ENCODE measurements at places on chromosomes 7 and 10. TPM values are rescaled to one million over a fixed set of nuclear protein-coding genes. Genes with fewer than 3 reads are reported as not detected.
A peak's percentile ranks its signal among the peaks of the same experiment; 100 is the strongest.

GRCh38 chr7:26265499-26266075, 26.1 kb upstream of the SNX10 start:
- H3K27me3 ChIP-seq = peaks cover 12% of the 10 kb centered on the region
- H3K27ac ChIP-seq = no peak overlapping the region
- H3K4me1 ChIP-seq = peaks cover 7% of the 10 kb centered on the region

GRCh38 chr10:1858547-1858946, 121.2 kb upstream of the ADARB2 start:
- DNase-seq = no peak
- H3K4me3 ChIP-seq = no peak overlapping the region
- no peak overlapping the region for H3K27ac ChIP-seq
- H3K4me1 ChIP-seq = no peaks in the 10 kb centered on the region

DNA sequence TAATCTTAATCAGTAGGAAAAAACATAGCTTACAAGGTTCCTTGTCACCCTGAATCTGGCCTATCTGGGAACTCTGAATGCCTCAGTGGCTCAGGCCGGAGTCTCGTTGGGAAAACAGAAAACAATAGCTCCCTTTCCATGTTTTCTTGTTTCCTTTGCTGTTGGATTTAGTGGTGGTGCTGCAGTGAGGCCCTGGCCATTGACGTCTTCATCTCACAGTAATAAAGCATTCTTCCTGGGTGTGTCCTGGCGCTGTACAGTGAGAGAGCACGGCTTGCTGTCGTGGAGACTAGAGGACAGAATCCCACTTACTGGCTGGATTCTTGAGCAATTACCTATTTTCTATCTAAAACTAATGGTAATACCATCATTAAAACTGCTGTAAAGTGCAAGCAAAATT, 1.3 kb upstream of the SPOCK2 start:
- peaks cover 62% of the 10 kb centered on the region for H3K4me1 ChIP-seq
- peak overlapping the region; percentile 87 for H3K27ac ChIP-seq
- DNase-seq = no peak
- H3K27me3 ChIP-seq = no peaks in the 10 kb centered on the region

- no peaks in the 10 kb centered on the region for H3K36me3 ChIP-seq
- no peaks in the 10 kb centered on the region for H3K27me3 ChIP-seq
- H3K4me1 ChIP-seq = no peaks in the 10 kb centered on the region
- H3K27ac ChIP-seq = no peak overlapping the region
These were observed 286.7 kb upstream of the FZD8 start for GRCh38 chr10:35928748-35929147.

DNA sequence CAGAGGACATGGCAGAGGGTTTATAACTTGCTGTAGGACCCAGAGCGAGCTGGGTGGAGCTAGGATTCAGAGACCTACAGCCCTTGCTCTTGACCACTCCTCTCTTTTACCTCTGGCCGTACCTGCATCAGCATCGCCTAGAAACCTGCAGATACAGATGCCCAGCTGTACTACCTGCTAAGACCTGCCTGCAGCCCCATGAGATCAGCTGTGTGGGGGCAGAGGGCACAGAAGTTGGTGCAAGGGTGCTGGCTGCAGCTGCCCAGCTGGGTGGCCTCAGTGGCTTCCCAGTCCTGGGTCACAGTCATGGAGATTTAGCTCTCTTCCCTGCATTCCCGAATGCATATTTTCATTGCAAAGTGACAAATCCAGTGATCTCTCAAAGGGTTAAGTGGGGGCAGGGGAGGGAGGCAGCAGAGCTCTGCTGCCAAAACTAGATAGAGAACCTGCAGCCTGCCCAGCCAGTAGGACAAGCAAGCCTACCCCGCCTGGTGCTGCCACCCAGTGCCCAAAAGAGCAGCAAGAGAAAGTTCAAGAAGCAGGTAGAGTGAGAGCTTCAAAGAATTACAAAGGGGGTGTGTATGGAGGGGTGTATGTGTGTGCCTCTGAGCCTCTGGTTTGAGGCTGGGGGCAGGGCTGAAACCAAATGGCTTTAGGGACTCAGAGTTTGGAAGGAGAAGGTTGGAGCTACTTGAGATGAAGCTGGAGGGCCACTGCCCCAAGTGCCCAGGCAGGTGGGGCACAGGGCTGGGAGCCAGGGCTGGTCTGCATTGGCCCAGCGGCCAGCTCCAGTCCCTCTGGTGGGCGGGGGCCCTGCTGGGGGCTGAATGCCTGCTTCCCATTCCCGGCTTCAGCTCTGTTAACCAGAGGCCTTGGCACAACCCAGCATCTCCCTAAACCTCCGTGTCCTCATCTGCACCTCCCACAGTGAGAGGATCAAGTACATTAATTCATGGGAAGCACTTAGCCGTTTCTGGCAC, 6.9 kb downstream of the FAM241B start:
- peaks cover 6% of the 10 kb centered on the region for H3K36me3 ChIP-seq
- peaks cover 3% of the 10 kb centered on the region for H3K27me3 ChIP-seq
- H3K4me3 ChIP-seq = no peak overlapping the region
- DNase-seq = no peak
- no peaks in the 10 kb centered on the region for H3K4me1 ChIP-seq

- no peak for DNase-seq
- peak overlapping the region; percentile 95 for H3K4me3 ChIP-seq
- peak overlapping the region; percentile 93 for H3K27ac ChIP-seq
- H3K27me3 ChIP-seq = no peaks in the 10 kb centered on the region
These were observed 1.3 kb downstream of the PPIF start for GRCh38 chr10:79348640-79348988.

DNA sequence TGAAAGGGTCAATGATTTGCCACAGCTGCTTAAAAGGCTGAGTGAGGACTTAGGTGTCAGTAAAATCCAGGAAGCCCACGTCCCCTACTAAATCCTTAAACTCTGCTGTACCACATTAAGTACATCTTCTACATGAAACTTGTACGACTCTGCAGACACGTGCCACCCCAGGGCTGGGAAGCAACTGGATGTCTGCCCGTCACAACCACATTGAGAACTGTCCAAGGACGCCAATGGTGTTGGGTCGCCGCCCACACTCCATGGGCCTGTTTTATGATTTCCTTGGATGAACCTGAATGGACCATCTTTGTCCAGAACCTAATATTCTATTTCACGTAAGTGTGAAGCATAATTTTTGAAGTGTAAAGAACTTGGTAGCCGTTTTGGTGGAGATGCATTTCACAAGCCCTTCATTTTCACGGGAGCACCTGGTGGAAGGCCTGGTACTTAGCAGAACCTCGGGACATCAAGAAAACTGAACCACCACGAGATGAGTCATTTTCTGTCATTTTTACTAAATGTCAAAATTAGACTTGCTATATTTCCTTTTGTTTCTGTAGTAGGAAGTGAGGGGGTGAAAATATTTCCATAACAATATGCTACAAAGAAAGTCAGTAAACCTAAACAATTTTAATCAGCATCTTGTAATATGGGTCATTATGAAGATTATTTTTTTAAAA, 134.9 kb downstream of the SFMBT2 start:
- peaks cover 57% of the 10 kb centered on the region for H3K4me1 ChIP-seq
- no peaks in the 10 kb centered on the region for H3K27me3 ChIP-seq
- H3K4me3 ChIP-seq = no peak overlapping the region
- H3K27ac ChIP-seq = peak overlapping the region; percentile 83
- no peak for DNase-seq

BLNK gene
- total RNA-seq = not detected

SPRN gene
- total RNA-seq = not detected

CCM2 gene
- 65.5 TPM for total RNA-seq

Data from activated T-helper 1 cell treated with anti-CD3 and anti-CD28 coated beads, Interleukin-12 subunit alpha, Interleukin-12 subunit beta, Interleukin-2, Interleukin-4 antibody, amounts not matched to agents 30 ng/mL and 10 ng/mL and 1 ng/mL, durations not matched to agents 14 hours and 24 hours and 36 hours (primary cell).